GDM1 (cell line): ENCODE measurements at places on chromosomes 2 and 18.

- DNase-seq, result no peak
Observed at GRCh38 chr18:48583573-48583972, 44.7 kb downstream of the CTIF start.

GRCh38 chr18:73791081-73791480 lies 356.6 kb downstream of the FBXO15 start:
- no peak for DNase-seq

GRCh38 chr2:79971807-79972206 lies 332.7 kb downstream of the LRRTM1 start:
- DNase-seq, result no peak

DNA sequence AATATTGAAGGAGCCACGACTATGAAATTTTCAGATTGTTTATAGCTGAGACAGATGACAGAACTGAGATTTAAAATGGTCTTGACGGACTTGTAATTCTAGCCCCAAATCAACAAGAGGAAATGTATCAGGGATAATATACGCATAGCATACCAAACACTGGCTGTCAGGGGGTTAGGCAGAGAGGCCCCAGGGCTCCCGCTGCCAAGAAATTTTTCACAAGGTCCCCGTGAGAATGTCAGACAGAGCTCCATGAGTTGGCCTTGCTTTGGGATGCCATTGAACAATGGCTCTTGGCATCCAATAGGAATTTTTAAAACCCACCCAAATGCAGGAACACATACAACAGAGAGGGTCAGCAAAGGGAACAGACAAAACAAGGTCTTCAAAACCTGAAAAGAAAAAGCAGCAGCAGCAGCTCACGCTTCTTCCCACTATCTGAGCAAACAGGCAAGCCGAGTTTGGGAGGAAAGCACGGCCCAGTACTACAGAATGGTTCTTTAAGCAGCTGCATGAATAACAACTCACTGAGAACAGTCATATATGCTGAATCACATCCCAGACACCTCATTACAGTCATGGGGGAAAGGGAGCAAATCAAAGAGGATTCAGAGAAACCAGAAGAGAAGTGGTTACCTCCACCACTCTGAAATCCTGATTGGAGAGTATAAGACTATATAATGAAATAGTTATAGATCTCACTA lies 445.6 kb downstream of the RND3 start:
- DNase-seq, result no peak

GRCh38 chr18:49020621-49021021 lies 69.9 kb upstream of the SMAD7 start:
- no peak for DNase-seq

- no peak for DNase-seq
Observed at GRCh38 chr2:167478196-167478595, 589.9 kb downstream of the XIRP2 start.

DNA sequence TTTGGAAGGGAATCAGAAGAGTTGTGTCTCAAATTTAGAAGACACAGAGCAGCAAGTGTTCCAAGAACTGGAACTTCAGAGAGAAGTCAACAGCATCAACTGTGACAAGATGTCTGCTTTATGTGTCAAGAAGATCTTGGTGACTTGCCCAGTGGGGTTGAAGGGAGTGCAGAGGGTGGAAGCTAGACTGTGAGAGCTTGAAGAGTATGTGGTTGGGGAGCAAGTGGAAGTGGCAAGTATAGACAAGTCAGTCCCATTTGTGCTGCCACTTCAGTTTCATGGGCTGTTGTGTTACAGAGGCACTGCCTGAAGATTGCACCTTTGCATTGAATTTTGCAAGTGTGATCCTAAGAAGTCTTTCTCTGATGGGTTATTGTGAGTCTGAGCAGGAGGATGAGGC lies 68.7 kb upstream of the MC2R start:
- DNase-seq, result no peak
